LHCN-M2 (cell line): ENCODE measurements at places on chromosomes 1 and 21. TPM values are rescaled to one million over a fixed set of nuclear protein-coding genes. Genes with fewer than 3 reads are reported as not detected.
A peak's percentile ranks its signal among the peaks of the same experiment; 100 is the strongest.

The SLC25A34 gene
- total RNA-seq, result 0.19 and 0.40 TPM in 2 replicates

The CBS gene
- total RNA-seq, result 4.4 and 4.9 TPM in 2 replicates

The SH2D5 gene
- total RNA-seq, result 0.71 and 0.98 TPM in 2 replicates

The CLDN19 gene
- not detected in 2 replicates for total RNA-seq

The IFNLR1 gene
- total RNA-seq, result not detected in 2 replicates

The TPTE gene
- not detected in 2 replicates for total RNA-seq

The SLC25A44 gene
- total RNA-seq, result 11.2 and 15.6 TPM in 2 replicates

The FAM78B gene
- 0.13 and 0.23 TPM in 2 replicates for total RNA-seq

The TCHH gene
- 0.06 TPM in 1 of 2 replicates, not detected in the other for total RNA-seq

The GJA4 gene
- total RNA-seq, result not detected in 2 replicates

The FAM72C gene
- total RNA-seq, result 0.13 and 1.8 TPM in 2 replicates

GRCh38 chr1:114272593-114272992, 118.9 kb upstream of the SYT6 start:
- no peak for DNase-seq

GRCh38 chr1:156053768-156054499, at the start of gene UBQLN4:
Gene UBQLN4 (minus strand): TSS chr1:156053798. CDS start chr1:156053701, 97 bp downstream.
- DNase-seq, result peak; percentile 76

DNA sequence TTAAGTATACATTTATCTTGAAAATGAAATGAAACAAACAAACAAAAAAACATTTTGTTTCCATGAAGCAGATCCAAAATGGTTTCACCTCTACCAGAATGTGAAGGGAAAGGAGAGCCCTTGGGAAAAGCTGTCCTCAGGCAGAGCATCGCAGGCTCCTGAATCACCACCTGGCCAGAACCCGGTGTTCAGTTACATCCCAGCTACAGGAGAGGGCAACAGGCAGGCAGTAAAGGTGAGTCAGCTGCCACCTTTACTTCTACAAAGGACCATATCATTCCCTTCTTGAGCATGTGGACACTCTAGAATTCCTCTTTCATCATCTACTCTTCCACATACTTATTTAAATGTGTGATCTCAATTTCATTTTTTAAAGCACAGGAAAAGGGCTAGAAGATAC, 151.2 kb downstream of the PIGK start:
- no peak for DNase-seq

DNA sequence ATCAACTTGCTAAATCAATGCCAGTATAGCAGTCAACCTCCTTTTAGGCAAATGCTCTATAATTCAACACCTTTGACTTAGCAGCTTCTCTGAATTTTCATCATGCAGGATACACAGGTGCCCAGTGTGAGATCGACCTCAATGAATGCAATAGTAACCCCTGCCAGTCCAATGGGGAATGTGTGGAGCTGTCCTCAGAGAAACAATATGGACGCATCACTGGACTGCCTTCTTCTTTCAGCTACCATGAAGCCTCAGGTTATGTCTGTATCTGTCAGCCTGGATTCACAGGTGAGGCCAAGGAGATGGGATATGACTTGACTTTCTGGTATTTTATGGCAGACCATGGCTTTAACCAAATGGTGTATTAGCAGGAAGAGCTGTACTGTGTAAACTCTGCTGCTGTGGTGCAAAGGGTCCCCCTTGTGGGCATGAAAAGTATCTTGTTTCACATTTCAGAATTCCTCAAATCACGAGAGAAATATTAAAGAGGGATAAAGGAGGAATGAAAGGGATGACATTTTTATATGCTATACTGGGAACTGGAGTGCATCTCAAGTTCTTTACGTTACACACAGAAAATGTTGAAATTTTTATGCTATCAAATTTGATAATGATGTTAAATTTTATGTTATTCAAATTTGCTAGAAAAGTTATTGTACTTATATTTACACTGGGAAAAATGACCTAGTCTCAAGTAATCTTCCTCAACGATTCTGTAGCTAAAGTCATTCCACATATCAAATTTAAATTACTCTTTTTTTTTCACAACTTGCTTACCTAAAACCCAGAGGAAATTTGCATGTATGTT, 88.9 kb downstream of the CRB1 start:
- peak; percentile 62 for DNase-seq

- no peak for DNase-seq
Measured at GRCh38 chr1:224266105-224266914, 63.7 kb downstream of the NVL start.

- DNase-seq, result no peak
Measured at GRCh38 chr1:58367217-58367616, 179.3 kb downstream of the OMA1 start.

GRCh38 chr1:10528066-10529014, 53.6 kb downstream of the PEX14 start:
- peak; percentile 86 for DNase-seq

DNA sequence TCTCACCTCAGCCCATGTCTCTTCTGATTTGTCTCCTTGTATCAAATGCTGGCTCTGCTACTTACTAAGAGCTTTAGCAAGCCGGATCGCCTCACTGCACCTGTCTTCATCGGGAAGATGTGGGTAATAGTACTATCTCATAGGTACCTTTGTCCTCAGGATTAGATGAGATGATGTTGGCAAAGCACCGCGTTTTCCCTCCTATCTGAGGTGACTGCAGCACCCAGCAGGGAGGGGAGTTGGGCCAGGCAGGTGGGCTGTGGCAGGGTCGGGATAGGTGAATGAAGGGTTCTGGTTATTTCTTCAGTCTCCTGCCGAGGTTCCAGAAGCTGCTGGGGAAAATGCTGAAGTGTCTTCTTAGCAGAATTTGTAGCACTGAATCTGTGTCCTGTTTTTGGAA, 5.2 kb downstream of the OPRD1 start:
- no peak for DNase-seq

- no peak for DNase-seq
Measured at GRCh38 chr1:192170196-192170984, 12.1 kb downstream of the RGS18 start.

DNA sequence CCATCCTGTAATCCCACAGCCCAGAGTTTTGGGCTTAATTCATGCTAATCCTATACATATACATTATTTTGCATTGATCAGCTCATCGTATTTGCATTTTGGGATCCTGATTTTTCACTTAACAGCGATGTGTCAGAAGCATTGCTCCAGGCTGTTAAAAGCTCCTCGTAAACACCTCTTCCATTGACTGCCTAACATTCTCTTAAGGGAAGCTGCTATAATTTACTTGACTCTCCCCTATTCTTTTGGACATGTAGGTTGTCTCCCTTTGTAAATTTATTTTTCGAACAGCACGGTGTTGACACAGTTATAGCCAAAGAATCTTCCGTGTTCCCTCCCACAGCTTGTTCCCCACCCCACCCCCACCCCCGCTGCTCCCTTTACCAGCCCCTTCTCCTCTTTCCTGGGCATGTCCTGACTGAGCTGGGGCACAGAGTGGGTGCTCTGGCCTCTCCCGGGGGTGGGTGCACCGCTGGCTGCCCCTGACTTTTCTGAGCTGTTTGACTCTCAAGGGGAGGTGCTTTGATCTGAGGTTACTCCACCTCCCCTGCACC, 22.8 kb downstream of the LDLRAP1 start:
- DNase-seq, result no peak

DNA sequence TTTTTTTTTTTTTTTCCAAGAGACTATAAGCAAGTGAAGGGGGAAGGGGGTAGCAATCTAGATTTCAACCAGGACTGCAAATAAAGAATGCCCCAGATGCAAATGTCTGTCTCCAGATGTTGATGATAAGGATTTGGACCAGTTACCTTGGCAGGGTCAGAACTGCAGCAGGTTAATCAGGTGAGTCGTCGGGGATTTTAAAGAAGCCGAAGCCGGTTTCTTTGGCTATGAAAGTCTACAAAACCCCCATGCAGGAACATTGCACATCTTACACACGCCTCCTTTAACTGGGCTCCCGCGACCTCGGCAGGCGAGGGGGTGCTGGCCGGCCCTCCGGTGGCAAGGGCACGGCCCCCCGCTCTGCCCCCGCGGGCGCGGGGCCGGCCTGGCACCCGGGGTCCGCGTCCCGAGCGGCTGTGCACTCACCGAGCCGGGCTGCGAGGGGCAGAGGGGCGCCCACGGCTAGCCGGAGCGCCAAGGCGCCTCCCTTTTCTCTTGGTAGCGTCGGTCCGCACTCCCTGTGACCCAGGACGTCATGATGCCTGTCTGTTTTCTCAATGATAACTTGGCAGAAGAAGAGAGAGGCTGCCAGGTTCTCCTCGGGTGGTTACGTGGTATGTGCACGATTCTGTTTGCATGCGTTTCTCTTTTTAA, 366.3 kb upstream of the ESRRG start:
- DNase-seq, result peak; percentile 45

- DNase-seq, result peak; percentile 71
Measured at GRCh38 chr1:68231627-68232288, 565 bp downstream of the WLS start.

- DNase-seq, result peak; percentile 50
Measured at GRCh38 chr1:193747579-193747978, 561.2 kb upstream of the B3GALT2 start.

GRCh38 chr1:91916811-91917460, 31.0 kb upstream of the TGFBR3 start:
- no peak for DNase-seq

- peak; percentile 57 for DNase-seq
Measured at GRCh38 chr1:179586107-179586823, 5.4 kb upstream of the TDRD5 start.

GRCh38 chr1:110106013-110106941, 6.0 kb upstream of the UBL4B start:
- DNase-seq, result peak; percentile 44

DNA sequence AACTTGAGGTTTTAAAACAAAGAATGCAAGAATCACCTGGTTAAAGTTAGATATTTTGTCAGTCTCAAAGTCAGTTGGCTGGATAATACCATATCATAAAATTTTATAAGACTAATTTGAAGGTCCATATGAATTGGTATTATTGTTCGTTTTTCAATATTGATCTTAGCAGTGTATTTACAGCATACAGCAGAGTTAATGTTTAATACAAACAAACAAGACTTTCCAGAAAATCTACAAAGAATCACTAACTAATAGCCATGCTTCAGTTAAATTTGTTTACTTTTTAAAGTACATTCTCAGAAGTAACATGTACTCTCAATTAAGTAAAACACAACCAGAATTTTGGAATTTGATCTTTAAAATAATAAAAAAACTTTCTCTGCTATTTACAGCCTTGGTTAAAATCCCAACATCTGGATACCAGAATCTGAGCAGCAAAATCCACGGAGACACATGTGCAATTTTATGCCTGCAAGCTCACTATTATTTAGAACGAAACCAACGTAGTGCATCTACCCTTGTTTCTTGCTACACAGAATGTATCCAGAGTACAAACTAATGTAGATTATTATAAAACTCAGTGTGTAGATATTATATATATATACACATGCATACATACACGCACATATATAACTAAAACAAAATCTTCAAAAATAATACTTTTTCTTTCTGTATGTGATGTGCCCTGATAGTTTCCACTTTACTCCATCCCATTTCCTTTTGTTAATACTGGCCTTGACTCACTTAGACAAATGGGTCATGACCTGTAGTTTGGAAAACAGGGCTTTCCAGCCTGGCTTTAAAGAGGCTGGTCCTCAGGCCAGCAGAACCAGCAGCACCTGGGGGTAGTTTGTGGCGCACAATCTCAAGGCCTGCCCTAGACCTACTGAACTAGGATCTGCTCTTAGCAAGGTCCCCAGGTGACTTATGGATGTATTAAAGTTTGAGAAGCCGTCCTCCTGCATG, 63.6 kb upstream of the ERG start:
- no peak for DNase-seq

DNA sequence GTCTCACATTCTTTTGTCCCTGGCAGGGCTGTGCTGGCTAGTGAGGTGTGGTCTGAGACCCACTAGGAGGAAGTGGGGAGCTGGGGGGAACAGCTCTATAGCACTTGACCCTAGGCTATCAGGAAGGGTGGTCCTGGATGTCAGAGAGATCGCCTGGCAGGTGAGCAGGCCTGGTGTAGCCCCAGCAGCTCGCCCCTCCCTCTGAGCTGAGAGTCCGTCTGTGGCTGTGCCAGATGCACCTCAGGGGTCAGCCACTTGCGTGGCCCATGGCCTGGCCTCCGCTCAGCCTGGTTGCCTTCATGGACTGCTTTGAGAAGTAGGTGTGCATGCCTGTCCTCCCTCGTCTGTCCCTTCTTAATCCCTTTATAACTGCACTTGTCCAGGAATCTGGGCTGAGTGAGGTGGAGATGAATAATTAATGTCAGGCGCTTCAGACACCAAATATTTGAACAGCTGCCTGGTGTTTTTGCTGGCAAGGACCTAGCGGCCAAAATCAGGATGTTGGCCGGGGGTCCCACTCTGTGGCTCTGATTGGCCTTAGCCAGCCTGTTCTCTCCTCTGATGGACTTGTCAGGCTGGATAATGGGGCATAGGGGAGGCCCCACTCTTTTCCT, 30.5 kb downstream of the TMEM53 start:
- peak; percentile 79 for DNase-seq

DNA sequence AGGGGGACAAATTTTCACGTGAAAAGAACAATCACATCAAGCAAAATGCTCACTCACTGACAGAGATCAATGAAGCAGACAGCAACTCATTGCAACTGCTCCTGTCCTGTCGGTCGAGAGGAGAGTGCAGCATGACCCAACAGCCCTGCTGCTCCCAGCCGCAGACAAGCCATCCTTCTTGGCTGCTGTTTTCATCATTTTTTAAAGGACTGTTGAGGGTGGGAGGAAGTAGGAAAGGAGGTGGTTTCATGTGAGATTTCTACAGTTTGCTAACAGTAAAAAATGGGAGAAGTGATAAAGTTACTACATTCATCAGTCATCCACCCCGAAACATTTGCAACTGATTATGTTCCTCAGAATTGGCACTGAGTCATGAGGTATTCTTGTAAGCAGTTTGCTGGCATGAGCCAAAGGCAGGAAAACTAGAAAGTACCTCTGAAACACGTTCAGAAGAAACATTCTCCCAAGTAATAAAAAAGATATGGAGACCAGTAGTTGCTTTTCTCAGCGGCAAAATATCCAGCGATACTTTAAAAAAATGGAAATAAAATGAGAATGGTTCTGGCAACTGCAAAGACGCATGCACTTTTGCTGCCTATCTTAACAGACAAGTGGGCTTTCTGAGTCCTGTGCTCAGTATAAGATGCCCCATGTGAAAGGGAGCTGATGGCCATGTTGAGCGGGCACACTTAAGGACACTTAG, 72.0 kb upstream of the CLDN14 start:
- DNase-seq, result peak; percentile 50

DNA sequence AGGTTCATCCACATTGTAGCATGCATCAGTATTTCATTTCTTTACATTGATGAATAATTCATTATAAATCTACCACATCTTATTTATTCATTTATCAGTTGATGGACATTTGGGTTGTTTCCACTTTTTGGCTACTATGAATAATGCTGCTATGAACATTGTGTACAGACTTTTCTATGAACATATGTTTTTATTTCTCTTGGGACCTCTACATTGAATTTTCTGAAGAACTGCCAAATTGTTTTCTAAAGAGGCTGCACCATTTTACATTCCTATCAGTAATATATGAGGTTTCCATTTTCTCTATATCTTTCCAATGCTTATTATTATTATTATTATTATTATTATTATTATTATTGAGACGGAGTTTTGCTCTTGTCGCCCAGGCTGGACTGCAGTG, 81.3 kb upstream of the SELENON start:
- no peak for DNase-seq
